ENCODE measurements at places on chromosomes 16 and 17.

DNA sequence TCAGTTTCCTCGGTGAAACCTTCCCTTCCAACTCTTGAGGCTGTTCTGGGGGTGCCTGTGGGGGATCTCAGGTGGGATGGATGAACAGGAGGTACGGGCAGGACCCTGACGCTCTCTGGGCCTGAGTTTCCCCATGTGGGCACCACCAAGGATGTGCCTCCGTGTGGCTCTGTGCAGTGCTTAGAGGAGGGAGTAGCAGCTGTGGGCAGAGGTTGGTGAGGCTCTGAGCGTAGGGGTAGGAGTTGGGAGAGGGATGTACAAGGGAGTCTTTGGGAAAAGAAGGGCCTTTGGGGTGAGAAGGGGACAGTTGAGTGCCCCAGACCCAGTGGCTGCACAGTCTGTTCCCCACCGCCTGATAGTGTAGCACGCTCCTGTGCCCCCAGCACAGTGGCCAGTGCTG lies 59.1 kb downstream of the SNX20 start:
- no peak for DNase-seq

GRCh38 chr17:59388069-59388556 lies 56.7 kb downstream of the YPEL2 start:
- peak; percentile 81 for DNase-seq

DNA sequence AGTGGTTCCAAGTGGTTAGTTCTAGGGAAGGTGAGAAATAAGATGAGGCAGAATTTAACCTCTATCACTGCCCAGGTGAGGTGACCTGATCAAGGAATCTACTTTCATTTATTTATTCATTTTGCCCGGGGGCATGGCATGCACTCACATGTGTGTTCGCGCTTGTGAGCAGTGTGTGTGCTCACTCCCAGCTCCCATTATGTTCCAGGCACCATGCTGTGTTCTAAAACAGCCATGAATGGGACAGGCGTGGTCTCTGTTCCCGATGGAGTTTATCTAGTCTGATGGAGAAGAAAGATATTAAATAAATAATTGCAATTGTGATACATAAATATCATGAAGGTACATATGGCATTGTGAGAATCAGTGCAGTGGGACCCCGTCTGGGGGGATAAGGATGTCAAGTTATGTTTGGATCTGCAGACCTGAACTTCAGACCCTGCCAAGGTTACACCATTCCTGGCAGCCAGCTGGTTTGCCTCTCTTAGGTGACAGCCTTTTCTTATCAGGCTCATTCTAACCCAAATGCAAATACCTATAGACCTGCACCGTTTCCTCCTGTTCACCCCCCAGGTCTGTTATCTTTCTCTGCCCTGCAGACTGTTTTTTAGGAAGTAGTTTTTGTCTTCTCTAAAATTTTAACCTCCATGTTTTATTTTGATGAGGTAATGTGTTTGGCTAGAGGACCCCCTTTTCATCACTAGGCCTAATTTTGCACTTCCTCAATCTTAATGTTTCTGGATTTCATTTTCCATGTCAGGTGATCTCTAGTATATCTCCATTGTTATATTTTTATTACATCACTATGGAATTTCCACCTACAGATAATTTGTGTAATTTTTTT lies 11.8 kb downstream of the CYB5B start:
- DNase-seq, result no peak

GRCh38 chr17:59139939-59140338 lies 15.0 kb downstream of the SKA2 start:
- no peak for DNase-seq

- DNase-seq, result no peak
These were observed 172.9 kb downstream of the STX8 start for GRCh38 chr17:9402590-9403199.

- peak; percentile 98 for DNase-seq
These were observed 224.9 kb downstream of the CA10 start for GRCh38 chr17:51933647-51934046.

GRCh38 chr16:70712942-70713341 lies 27.1 kb upstream of the MTSS2 start:
- no peak for DNase-seq

- DNase-seq, result no peak
These were observed 335 bp downstream of the TMEM11 start for GRCh38 chr17:21213638-21214014.

GRCh38 chr16:49850558-49851467 lies 5.1 kb downstream of the ZNF423 start:
- DNase-seq, result no peak

GRCh38 chr17:28194382-28194781 lies 124.6 kb upstream of the TMEM97 start:
- DNase-seq, result no peak

- DNase-seq, result no peak
These were observed 5.8 kb upstream of the DHRS13 start for GRCh38 chr17:28908640-28909167.

GRCh38 chr17:71846561-71847110 lies 274.2 kb upstream of the SOX9 start:
- no peak for DNase-seq

DNA sequence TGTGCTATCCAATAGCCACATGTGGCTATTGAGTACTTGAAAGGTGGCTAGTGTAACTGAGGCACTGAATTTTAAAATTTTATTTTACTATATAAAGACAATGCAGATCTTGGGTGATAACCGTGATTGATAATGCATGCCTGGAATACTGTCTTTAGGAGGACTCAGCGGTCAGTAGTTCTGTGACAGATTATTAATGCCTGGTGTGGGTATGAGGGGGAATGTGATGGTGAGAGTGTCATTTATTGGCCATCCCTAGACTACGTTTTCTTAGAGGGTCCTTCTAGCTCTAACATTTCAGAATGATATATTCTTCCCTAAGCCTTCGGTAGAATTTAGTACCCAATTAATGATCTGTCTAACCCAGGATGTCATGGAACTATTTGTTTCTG lies 157.6 kb downstream of the CPPED1 start:
- DNase-seq, result no peak

DNA sequence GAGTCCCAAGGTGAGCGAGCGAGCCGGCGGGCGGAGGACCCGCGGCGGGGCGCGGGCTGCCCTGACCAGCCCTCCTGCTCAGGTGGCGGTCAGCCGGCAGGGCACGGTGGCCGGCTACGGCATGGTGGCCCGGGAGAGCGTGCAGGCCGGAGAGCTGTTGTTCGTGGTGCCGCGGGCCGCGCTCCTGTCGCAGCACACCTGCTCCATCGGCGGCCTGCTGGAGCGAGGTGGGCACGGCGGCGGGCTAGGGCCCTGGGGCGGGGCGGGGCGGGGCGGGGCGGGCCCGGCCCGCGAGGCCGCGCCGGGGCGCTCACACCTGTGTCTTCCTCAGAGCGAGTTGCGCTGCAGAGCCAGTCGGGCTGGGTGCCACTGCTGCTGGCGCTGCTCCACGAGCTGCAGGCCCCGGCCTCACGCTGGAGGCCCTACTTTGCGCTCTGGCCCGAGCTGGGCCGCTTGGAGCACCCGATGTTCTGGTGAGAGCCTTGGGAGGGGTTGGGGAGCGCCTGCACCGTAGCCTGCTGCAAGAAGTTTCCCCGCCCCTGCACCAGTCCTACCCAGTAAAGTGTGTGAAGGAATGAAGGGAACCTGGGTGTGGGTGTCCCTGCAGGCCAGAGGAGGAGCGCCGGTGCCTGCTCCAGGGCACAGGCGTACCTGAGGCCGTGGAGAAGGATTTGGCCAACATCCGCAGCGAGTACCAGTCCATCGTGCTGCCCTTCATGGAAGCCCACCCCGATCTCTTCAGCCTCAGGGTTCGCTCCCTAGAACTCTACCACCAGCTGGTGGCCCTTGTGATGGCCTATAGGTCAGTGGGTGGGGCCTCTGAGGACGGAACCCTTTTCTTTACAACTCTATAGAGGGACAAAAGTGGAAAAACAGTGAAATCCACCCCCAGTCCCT lies 802 bp downstream of the SETD6 start:
- peak; percentile 28 for DNase-seq

DNA sequence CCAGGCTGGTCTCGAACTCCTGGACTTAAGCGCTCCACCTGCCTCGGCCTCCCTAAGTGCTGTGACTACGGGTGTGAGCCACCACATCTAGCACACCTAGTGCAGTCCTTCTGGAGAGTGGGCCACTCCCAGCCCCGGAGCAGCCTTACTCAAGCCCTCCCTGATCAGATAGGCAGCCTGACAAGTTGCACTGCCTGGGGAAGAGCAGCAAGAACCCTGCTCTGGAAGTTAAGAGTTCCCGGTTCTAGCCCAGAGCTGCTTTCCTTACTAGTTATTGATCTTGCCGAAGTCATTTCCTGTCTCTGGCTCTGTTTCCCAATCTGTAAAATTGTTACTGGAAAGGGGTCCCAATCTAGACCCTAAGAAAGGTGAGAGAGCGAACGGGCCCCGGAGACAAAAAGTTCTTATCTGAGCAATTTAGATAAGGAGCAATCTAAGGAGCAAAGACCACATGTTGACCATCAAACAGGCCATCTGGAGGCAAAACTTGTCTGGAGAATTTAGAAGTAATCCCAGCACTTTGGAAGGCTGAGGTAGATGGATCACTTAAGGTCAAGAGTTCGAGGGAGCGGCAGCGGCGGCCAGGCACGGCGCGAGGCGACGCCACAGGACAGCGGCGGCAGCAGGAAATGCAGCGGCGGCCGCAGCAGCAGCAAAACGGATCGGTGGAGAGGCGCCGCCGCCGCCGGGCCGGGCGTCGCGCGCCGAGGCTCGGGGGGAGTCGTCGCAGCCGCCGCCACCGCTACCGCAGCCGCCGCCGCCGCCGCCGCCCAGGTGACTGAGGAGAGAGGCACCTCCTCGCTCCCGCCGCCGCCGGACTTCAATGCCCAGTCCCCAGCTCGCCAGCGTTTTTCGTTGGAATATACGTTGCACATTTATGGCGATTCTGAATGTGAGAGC lies 4.3 kb upstream of the NAGLU start:
- peak; percentile 26 for DNase-seq

- DNase-seq, result no peak
These were observed 28.5 kb downstream of the CYTH1 start for GRCh38 chr17:78753316-78754250.

DNA sequence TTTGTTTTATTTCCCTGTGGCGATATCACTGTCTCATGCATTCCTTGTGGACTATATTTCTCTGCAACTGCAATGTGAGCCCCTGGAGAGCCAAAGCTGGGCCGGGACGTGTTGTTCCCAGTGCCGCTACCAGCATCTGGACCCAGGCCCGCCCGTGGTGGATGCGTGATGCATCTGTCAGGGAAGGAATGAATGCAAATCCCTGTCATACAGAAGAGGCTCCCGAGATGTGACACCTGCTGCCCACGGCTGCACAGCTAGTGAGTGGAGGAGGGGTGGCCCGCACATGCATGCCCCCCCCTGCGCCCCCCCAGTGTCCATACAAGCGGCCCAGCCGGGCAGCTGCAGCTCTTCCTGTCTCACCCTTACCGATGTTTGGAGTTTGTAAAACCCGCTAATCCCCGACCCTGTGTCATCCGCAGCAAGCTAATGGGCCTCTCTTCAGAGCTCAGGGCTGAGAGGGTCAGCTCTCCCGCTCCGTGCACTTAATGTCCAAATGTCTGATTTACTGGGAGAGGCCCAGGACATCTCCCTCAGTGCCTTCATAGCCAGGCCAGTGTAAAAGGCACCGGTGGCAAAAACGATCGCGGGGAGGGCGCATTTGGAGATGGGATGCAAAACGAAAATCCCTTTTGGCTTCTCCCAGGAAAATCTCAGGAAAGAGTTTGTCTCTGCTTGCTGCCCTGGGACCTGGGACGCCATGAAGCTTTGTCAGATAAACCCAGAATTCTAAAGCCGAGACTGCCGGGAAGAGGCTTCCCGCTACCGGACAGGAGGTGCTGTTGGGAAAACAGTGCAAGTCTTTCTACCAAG lies 91.8 kb downstream of the FOXL1 start:
- no peak for DNase-seq

- no peak for DNase-seq
These were observed 14.6 kb upstream of the CDH15 start for GRCh38 chr16:89156740-89157645.

- DNase-seq, result peak; percentile 16
These were observed 9.1 kb downstream of the WSCD1 start for GRCh38 chr17:6079155-6079888.

GRCh38 chr16:70665806-70666735 lies 19.7 kb downstream of the IL34 start:
- no peak for DNase-seq

DNA sequence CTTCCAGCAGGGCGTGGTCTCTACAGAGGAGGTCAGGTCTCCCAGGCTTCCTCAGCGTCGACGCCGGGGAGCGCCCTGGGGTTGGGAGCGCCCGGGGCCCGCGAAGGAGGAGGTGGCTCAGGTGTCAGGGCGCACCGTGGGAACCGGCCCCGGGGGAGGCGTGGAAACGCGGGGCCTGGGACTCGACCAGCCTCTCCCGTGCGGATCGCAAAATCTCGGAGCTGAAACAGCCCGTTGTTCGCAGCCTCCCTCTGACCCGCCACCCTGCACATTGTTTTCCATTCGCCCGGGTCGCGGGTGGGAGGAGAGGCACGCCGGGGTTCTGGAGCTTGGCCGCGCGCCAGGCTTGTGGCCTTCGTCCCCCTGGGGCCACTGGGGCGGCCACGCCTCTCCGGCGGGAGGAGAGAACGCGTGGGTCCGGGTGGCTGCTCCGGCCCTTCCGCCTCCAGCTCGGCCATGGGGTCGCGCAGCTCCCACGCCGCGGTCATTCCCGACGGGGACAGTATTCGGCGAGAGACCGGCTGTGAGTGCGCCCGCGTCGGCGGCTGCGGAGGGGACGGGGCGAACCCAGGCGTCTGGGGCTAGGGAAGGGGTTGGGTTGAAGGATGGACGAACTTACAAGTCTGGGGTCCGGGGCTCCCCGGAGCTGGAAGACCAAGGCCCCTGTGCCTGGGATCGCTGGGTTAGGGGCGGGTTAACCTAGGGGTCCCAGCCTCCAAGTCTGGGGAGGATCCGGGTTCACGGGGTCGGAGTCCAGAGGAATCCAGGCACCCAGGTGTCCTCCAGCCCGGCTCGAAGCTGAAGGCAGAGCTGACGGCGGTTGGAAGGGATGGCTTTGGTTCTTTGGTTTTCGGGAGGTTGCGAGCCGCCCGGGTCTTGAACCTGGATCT lies at the start of gene CHP2:
CHP2 (plus strand) TSS at position 433 of the 890 bp plus-strand sequence; CDS start at position 457, 24 bp downstream.
- no peak for DNase-seq

DNA sequence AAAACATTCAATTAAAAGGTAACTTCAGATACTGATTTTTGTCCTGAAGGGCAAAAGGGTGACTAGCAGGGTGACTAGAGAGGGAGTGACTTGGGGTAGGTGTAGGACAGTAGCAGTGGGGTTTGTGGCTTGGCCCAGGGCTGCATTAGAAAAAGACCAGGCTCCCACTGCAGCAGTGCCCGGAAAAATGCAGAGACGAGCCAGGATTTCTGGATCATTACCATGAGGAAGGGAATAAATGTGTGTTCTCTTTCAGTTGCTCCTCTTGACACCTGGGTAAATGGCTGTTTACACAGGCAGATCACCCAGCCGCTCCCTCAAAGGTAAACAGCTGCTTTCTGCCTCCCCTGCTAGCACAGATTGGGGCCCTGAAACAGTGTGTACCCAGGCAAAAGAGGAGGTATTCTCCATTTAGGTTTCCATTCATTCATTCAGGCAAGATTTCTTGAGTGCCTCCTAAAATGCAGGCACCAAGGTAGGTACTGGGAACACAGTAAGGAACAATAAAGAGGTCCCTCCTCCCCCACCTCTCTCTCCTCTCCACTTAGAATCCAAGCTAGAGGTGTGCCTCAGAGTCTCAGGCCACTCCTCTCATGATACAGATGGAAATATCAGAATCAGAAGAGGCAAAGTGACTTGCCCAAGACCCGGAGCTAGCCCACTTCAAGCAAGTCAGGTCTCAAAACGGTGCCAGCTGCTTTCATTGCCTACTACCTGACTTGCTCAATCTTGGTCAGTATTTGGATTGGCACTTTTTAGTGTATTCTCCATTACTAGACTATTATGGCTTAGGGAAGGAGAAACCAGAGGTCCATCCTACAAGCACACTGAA lies 15.2 kb upstream of the TOX3 start:
- no peak for DNase-seq

- no peak for DNase-seq
These were observed 53.0 kb upstream of the GAS7 start for GRCh38 chr17:10251212-10251948.

- DNase-seq, result no peak
These were observed 5.7 kb downstream of the NKD1 start for GRCh38 chr16:50553731-50554360.

Data from NCI-H524 (cell line).